ENCODE measurements at places on chromosomes 6 and 20.

DNA sequence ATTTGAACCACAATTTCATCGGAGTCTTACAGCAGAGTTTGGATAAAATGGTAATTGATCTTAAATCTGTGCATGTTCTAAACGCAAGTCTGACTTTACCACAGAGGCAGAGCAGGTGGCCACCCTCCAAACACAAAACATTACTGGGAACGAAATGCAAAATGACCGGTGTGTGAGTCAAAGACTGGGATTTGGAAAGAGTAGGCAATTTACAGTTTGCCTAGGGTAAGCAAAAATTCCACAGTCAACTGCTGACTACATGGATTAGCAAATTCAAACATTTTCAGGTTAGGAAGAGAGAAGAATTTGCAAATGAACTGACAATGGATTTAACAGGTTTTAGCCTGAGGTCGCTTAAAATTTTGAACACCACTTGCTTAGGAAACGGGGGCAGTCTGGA, 444.4 kb downstream of the HDGFL1 start:
- DNase-seq: no peak

DNA sequence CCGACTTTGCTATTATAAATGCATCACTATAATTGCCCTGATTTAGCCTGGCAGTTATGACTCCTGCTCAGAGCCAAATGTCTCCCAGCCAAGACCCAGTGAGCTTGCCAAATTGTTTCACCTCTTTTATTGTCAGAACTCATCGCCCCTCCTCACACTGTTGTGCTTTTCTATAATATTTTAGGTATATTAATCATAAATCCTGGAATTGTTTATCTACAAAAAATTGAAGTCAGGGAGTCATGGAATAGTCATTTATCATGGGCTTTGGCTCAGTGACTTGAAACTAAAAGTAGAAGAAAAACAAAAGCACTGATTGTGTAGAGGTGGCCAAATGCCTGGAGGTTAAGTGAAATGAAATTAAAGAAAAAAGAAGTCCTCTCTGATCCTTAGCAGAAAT, 85.6 kb downstream of the PFDN4 start:
- DNase-seq: peak; percentile 31

DNA sequence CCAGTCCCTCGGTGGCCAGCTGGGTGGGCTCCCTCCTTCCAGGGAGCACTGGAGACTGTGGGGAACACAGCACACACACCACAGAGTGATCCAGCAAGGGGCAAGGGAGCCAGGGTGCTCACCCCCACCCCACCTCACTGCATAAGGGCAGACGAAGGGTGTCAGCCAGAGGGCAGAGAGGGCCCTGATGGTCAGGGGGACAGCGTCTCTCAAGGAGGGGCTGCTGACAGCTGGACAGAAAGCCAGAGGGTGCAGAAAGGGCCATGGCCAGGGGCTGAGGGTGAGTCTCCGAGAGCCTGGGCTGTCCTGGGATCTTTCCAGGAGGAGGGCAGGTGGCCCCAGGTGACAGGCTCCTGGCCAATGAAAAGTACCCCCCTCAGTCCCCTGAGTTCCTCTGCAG, 73.4 kb upstream of the PMEPA1 start:
- DNase-seq: no peak

DNA sequence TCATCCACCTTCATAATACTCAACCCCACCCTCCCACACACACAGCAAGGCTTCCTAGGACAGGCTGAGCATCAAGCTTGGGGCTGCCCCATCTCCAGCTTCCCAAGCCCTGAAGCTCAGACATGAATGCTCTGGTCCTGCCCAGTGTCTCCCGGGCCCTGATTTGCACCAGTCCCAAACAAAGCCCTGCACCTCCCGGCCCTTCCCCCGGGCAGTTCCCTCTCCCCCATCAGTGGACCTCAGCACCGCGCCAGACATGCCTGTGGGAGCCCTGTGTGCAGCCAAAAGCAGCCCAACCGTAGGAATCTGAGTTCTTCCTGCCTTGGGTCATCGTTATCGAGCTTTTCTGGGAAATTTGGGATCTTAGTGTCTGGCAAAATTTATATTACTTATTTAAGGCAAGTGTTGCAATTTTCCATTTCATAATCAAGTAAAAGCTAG, 63.5 kb downstream of the THBS2 start:
- no peak for DNase-seq

DNA sequence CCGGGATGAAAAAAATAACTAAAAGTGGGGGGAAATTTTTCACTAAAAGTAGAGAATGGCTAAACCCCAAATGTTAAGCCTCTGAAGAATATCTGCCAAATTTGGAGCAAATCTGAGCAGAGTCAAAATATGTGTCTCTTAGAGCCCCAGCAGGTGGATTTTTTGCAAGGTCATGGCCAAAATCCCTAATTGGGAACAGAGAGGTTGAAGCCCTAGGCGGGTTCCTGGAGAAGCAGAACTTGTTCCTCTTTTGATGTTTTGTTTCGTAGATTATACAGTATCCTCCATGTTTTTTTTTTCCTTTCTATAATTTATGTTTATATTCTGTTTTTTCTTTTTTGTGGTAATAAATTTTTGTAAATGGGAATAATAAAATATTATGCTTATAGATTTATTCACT, 94.4 kb downstream of the PLCB4 start:
- no peak for DNase-seq

DNA sequence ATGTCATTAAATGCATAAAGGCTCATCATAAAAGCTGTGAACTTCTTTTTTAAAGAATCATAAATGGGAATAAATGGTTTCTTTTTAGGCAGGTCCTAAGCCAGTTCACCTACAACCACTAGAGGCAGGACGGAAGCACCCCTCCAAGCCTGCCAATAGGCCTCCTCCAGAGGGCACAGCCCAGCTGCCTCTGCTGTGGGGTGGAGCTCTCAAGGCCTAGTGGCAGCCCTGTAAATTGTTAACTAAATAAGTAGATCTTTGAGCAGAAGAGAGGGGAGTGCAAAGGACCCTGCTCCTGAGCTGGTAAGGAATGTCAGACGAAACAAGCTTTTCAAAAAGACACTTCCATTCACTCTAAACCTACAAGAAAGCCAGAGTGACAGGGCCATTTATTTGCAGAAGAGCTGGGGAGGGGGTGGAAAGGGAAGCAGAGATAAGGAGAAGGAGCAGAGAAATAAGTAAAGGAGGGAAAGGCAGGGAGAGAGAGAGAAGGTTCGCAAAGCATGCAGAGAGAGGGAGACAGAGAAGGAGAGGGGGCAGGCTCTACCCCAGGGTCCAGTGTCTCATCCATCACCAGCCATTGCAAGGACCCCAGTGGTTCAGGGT, 18.0 kb upstream of the MAFB start:
- DNase-seq: no peak

DNA sequence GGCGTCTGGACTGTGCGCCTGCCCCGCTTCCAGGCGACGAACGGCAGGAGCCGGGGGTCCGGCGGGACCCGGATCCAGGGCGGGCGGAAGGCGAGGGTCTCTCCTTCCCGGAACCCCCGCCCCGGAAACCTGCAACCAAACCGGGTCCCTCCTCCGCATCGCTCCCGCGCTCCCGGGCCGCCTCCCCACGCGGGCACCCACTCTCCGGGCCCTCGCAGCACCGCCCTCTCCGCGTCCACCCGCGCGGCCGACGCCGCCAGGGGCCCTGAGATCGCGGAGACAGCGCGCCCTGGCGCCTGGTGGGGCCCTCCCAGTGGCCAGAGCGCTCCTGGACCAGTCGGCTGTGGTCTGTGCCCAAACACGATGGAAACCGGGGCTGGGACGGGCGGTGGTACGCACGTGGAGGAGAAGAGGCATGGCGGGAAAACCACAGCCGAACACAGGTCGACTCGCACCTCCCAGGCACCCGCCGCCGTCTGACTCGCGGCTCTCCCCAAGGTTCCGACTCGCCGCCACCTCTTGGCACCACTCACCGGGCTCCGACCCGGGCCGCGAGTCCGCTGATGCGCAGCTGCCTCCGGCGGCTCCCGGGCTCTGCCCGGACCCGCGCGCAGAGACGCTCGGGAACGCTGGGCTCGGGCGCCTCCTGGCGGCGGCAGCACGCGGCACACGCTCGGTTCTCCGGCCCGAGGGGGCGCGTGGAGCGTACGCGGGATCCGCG, 7.9 kb downstream of the NKX2-2 start:
- no peak for DNase-seq

DNA sequence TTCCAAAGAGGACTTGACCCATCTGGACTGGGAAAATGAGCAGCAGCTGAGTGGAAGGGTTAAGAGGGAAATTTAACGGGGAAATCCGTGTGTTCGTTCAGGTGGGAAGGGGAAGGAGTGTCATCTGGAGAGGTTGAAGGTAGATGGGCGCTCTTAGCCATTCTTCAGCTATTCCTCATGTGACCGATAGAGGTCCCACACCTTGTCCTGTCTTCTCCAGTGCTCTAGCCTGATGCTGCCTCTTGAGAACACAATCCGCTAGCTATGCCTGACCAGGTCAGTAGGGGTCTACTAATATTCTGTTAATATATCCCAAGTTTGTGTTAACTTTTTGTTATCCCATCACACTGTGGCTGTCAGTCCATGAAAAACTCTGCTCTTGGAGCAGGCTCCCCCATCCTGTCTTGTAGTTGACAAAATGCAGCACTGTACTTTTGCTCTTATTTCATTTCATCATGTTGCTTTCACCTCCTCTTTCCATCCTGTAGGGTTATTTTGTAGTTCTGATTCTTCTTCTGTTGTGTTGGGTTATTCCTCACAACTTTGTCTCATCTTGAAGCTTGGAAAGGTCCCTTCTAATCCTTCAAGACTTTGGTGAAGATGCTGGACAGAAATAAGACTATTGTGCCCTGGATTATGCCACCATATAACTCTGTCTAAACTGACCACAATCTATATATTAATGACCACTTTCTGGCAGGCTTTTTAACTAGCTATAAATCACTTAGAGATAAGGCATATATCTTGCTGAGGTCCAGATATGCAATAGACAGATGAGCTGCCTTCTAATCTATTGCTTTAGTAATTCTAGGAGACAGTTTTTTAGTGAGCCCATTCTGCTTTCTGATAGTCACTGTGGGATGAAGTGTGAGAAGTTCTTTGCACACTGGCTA, 123.4 kb upstream of the SUPT3H start:
- DNase-seq: no peak

DNA sequence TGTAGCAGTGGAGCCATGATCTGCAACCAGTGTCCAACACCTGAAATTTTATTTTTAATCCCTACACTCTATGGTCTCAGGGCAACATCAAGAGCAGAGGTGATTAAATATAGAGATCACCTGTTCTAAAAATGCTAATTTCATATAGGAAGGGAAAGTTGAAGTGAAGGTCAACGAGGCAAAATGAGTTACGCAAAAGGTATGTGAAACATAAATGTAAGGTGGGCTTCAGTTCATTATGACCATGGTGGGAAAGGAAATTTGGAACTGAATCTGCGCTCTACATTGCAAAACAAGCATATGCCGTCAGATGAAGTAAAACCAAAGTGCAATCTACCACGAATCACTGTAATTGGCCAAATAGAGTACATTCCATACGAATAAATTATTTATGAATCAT, 35.2 kb upstream of the STMND1 start:
- no peak for DNase-seq

DNA sequence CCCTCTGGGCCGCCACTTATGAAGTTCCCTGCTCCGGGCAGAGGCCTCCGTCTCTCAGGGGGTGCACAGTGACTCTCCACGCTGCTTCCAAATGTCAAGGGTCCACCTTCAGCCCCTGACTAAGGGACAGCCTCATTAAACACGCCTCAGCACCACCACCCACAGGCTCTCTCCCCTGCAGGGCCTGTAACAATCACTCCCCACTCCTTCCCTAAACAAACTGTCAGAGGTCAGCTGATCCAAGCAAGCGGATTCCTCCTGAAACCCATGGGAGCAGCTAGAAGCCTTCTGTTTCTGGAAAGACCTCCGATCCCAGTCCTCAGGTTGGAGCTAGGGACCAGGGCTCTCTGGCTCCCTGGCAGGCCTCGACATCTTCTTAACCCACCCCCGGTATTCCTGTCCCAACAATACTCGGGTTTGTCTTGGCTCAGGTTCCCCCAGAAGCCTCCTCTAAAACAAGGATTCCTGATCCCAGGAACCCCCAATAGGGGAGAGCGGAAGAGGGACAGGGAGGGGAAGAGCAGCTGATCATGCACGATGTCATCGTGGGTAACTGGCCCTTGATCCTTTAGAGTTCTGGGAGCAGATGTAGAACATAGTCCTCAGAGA, 181.0 kb downstream of the ZNF217 start:
- no peak for DNase-seq

- no peak for DNase-seq
Observed at GRCh38 chr20:4081421-4081820, 66.1 kb upstream of the RNF24 start.

- no peak for DNase-seq
Observed at GRCh38 chr6:126618639-126619343, 278.9 kb downstream of the CENPW start.

GRCh38 chr6:80967609-80968008, 784.9 kb downstream of the TENT5A start:
- DNase-seq: no peak

DNA sequence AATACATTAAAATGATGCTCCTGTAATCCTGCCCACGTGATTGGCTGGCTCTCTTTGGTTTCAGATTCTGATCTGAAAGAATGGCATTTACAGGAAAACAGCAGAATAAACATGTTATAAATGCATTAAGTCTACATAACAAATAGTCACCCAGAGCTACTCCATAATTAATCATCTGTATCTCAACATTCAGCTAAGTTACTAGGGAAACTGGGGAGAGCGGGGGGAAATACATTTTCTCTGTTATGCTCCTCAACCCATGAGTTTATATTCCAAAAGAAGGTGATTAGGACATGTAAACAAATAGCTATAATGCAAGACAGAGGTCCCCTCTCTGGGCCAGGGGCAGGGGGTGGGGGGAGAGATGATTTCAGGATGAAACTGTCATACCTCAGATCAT, 58.5 kb downstream of the MAP7 start:
- DNase-seq: no peak

DNA sequence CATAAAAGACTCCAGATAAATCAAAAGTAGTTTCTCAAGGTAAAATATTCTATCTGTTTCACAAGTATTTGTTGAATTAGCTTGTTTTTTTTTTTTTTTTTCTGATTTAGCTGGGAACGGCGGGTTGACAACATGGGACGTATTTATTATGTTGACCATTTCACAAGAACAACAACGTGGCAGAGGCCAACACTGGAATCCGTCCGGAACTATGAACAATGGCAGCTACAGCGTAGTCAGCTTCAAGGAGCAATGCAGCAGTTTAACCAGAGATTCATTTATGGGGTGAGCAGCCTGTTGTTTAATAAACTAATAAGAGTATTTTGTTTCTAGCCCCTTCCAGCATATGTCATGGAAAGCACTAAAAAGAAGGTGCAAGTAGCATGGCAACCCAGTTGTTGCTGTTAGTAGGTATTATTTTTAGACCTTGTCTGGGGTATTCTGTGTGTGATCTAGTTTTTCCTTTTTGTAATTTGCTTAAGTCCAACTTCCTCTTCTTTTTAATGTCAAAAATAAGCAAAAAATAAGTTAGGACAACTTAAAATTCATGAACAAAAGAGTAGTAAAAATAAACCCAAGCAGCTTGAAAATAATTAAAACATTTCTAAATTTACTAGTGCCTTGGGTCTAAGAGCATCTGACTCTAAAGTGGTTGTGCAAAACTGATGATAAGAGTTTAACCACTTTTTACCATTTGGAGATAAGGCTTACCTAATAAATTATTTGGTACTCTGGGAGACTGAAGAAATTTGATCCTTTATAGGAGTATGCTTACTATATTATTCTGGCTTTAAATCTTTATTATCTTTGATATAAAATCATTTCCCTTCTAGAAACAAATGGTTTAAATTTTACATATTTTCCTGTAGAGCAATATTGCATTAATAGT, 70.8 kb upstream of the DYNLRB1 start:
- DNase-seq: no peak

Measured in NCI-H1092 (cell line).